ENCODE measurements at places on chromosomes 7 and 10. TPM values are rescaled to one million over a fixed set of nuclear protein-coding genes. Genes with fewer than 3 reads are reported as not detected.

Gene FFAR4
- not detected for total RNA-seq

Gene CCDC3
- total RNA-seq: 12.8 TPM

Gene STARD3NL
- total RNA-seq: 93.4 TPM

Gene NUDT13
- total RNA-seq: 0.31 TPM

Gene NOC3L
- total RNA-seq: 32.6 TPM

Gene AASS
- 19.3 TPM for total RNA-seq

- no peak for DNase-seq
Measured at GRCh38 chr7:43511769-43512515, 71.0 kb upstream of the STK17A start.

DNA sequence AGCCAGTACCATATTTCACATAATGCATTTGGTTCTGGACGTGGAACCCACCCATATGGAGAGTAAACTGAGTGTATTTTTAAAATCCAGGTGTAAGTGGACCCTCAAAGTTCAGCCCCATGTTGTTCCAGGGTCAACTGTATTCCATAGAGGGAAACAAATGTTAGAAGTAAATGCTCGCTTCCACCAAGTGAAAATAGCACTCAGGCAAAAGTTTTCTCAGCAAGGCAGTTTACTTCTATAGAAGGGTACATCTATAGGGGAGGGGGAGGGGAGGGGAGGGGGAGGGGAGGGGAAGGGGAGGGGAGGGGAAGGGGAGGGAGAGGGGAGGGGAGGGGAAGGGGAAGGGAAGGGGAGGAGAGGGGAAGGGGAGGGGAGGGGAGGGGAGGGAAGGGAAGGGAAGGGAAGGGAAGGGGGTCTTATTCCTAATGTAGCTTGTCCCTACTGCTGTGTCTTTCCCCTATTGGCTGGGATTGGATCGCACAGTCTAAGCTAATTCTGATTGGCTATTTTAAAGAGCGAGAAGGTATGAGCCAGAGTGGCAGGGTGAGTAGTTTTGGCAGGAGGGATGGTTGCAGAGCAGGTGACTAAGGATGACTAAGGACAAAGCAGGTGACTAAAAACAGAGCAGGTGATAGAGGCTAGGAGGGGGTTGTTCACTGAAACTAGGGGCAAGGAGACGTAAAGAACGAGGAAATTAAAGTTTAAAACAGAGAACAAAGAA, 29.1 kb downstream of the GARIN1A start:
- DNase-seq: no peak

DNA sequence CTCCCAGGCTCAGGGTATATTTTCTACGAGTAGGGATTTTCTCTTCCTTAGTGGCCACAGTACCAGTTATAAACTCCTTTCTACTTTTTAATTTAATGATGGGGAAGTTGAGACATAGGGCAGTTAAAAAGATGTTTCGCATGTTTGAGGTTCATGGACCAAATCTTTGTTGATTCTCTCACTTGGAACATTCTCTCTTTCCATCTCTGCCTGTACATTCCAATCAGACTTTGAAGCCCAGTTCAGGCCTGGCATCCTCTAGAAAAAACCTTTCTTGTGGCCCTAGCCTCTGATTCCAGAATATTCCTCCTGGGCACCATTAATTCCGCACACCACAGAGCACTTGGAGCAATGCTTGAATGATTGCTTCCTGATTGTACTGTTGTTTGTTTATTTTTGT, 18.5 kb downstream of the SLC13A4 start:
- DNase-seq: no peak

DNA sequence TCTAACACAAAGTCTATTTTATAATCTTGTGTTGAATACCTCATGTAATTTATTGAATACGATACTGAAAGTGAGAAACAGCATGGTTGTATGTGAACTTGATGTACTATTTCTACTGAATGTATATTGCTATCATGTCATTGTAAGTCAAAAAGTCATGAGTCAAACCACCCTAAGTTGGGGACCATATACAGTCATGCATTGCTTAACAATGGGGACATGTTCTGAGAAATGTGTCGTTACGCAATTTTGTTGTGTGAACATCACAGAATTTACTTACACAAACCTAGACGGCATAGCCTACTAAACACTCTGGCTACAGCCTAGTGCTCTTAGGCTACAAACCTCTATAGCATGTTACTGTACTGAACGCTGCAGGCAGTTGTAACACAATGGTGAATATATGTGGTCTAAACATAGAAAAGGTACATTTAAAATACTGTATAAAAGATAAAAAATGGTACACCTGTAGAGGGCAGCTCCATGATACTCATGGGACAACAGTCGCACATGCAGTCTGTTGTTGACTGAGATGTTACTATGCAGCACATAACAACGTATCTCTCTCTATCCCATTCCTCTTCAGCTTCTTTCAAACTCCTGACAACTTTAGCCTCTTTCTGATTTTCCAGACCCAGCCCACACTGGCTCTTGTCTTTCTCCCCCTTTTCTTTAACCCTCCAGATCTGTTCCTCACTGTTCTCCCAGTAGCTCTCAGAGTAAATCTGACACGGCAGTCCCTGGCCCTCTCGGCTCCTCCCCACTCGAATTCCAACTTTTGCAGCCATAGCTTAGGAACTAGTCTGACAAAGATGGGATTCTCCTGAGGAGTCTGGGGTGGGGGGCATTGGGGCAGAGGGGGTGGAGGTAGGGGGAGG, 90.1 kb downstream of the SNX10 start:
- DNase-seq: no peak

DNA sequence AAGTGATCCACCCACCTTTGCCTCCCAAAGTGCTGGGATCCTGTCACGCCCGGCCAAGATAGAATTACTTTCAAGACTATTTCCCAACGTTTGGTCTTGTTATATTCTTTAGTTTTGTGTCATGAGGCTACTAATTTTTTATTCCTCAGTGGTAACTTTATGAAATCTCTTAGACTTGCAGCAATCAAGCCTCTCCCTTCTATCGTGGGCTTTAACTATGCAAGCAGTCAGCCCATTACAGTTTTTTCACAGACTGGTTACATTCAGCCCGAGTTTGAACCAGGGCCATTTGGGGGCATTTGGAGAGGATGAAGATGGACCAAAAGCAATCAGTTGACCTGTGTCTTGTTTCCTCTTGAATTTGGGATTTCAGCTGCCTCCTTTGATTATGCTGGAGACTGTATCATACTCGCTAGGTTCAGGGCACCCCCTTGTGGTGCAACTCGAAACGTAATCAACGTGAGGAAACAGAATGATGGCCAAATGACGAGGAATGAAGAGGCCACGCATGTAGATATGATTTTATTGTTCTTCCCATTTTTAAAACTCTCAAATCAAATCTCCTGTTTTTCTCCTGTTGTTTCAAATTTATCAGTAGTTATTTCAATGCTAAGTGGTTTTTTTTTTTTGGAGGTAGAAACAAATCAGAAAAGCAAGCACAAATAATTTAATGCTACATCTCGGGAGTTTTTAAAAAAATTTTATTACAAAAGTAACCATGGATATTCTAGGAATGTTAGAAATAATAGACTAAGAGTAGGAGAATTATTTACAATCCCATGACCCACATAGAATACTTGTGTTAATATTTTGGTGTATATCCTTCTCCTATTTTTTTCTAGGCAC, 151.6 kb downstream of the KIAA1217 start:
- DNase-seq: peak; percentile 8

GRCh38 chr10:31479752-31480151, 160.7 kb downstream of the ZEB1 start:
- DNase-seq: no peak

GRCh38 chr10:49734676-49735075, 27.4 kb downstream of the OGDHL start:
- no peak for DNase-seq

- DNase-seq: no peak
Measured at GRCh38 chr7:103445228-103446048, 569 bp downstream of the SLC26A5 start.

GRCh38 chr10:114703377-114704107, 45.5 kb upstream of the ABLIM1 start:
- DNase-seq: no peak

DNA sequence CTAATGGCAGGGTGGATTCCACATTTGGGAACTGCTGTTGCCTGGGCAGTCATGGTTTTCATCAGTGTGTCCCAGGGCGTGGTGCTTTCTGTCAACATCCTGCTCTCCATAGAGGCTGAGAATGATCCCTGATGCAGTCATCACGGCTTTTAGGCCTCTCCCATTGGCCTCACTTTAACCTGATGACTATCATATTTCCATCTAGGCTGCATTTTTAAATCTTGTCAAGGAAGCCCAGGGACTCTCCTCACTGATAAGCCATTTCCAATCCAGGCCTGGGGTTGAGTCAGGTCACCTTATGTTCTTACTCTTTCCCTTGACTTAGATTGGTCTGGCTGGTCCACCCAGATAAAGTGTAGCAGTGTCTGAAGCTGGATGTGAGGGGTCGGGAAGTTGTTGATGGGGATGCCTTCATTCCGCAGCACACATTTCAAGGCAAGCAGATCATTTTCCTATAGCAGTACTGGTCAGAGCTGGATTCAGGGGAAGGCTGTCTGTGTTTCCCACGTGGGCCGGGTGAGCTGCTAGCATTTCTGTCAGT, 177.0 kb downstream of the AUTS2 start:
- DNase-seq: no peak

- no peak for DNase-seq
Measured at GRCh38 chr7:92052684-92053083, 81.6 kb downstream of the CYP51A1 start.

GRCh38 chr7:139860090-139860775, 31.2 kb downstream of the TBXAS1 start:
- DNase-seq: no peak

DNA sequence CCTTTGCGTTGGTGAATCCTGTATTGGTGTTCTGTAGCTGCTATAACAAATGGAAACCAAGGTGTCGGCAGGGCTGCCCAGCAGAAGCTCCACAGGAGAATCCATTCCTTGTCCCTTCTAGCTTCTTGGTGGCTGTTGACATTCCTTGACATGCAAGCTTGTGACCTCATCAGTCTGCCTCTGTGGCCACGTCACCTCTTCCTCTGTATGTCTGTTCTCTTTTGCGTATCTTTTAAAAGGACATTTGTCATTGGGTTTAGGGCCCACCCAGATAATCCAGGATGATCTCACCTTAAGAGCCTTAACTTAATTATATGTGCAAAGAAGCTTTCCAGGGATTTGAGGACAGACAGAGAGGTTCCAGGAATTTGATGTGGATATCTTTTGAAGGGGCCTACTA, 15.3 kb upstream of the ZCCHC24 start:
- DNase-seq: no peak

- no peak for DNase-seq
Measured at GRCh38 chr10:59563531-59563930, 146.1 kb downstream of the SLC16A9 start.

GRCh38 chr7:33917661-33918060, 12.3 kb downstream of the BMPER start:
- DNase-seq: no peak

DNA sequence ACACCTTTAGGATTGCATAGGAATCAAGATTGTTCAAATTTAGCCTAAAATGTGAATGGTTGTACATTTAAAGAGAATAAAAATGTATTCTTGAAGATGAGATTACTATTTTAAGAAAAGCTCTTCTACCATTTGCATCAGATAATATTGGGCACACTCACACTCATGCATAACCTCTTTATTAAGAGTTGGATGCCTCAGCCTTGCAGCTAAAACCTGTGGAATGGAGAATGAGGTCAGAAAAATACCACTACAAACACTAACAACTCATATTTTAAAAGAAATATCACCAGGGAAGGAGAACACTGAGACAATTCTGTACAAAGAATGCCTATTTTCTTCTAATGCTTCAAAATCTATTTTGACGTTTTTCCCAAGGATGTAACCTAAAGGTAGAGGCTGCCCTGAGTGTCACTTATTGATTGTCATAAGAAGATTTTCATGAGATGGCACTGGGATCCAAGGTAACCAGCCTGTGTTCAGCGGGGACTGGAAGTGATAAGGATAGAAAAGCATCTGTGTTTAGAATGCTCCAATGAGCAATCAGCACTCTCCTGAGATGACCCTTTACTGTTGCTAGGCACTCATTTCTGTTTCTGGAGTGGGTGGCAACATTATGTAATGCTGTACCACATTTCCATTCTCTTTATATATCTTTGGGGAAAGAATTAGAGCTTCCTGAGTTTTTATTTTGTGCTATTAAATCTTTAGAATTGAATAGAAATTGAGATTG, 26.6 kb downstream of the REEP3 start:
- DNase-seq: peak; percentile 4

GRCh38 chr7:27158436-27159265, 2.2 kb upstream of the HOXA7 start:
- no peak for DNase-seq

DNA sequence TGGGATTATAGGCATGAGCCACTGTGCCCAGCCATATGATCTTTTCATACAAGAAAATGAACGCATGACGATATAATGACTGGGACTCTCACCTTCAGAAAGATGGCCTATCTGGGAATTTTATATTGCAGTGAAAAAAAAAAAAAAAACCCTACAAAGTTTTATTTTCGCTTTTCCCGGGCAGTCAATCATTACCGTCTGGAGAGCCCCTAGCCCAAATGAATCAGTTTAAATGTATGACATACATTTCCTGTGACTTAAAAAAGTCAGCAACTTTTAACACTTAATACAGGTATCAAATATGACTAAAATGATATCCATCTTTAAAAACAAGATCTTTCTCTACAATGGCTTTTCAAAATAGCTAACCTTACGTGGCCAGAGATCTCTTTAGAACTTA, 48.2 kb upstream of the NMT2 start:
- no peak for DNase-seq

Data from occipital lobe (tissue), 3 donors.